ENCODE measurements at places on chromosomes 4 and X. TPM values are rescaled to one million over a fixed set of nuclear protein-coding genes. Genes with fewer than 3 reads are reported as not detected.

The ADAMTS3 gene
- total RNA-seq = 0.32 TPM

The NR3C2 gene
- 1.1 TPM for total RNA-seq

The MTCP1 gene
- 14.9 TPM for total RNA-seq

The SCFD2 gene
- total RNA-seq = 16.5 TPM
